ENCODE measurements at places on chromosomes 12 and 14.

- no peak for DNase-seq
Observed at GRCh38 chr12:76866726-76867125, 12.1 kb downstream of the CSRP2 start.

DNA sequence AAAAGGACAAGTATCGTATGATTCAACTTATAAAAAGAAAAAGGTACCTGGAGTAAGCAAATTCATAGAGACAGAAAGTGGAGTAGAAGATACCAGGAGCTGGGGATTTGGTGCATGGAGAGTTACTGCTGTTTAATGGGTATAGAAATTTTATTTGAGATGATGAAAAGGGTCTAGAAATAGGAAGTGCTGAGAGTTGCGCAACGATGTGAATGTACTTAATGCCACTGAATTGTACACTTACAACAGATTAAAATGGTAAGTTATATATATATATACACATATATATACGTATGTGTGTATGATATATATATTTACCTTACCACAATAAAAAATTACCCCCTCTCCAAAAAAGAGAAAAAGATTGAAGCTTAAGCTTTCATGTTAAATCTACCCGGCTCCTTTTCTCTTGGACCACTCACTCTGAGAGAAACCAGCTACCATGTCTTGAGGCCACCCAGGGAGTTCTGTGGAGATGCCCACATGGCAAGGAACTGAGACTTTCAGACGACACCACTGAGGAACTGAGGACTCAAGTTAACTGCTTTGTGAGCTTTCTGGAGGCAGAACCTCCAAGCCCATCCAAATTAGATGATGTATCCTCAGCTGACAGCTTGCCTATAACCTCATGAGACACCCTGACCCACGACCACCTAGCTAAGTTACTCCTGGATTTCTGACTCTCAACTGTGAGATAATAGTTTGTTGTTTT is 130.0 kb upstream of the BTG1 start:
- no peak for DNase-seq

DNA sequence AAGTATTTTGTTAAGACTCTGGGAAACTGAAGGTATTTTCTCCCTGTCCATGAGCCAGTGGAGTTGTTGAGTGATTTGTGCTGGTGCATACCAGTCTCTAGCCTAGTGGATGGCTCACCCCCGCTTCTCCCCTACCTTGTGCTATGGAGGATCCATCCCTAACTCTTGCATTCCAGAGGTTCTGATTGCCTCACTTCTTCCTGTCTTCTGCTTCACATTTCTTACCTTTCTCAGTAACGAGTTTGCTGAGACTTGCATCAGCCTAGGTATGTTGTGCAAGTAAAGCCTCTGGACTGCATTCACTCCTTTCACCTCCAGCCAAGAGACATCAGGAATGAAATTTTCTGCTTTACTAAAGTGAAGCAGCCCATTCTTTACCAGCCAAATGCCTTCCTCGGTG is 391.6 kb downstream of the ZFP36L1 start:
- peak; percentile 49 for DNase-seq

GRCh38 chr12:127044836-127045235 is 1222.1 kb upstream of the TMEM132C start:
- DNase-seq: no peak

DNA sequence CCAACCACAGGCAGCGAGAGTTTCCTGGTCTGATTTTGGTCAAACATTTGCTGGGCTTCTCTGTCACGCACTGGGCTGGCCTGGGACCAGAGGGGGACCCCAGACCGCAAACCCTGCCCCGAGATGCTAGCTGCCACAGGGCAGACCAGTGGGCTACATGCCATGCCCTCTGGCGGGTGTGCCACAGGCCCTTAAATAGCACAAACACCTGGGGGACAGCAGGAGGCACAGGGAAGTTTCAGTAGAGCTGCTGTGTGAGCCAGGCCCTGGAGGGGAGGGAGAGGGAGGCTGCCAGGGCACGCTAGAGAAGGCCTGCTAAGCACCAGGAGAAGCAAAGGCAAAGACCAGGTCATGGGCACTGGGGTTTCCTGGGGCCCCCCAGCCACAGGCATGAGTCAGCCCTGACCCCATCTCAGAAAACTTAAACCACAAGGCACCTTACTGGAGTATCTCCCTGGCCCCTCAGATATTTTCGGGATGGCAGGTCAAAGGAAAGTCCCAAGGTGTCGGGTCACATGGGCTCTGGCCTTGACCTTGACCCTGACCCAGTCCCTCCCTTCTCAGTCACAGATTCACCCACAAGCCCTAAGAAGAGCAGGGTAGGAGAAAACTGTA is 29.2 kb downstream of the ITPK1 start:
- DNase-seq: no peak

DNA sequence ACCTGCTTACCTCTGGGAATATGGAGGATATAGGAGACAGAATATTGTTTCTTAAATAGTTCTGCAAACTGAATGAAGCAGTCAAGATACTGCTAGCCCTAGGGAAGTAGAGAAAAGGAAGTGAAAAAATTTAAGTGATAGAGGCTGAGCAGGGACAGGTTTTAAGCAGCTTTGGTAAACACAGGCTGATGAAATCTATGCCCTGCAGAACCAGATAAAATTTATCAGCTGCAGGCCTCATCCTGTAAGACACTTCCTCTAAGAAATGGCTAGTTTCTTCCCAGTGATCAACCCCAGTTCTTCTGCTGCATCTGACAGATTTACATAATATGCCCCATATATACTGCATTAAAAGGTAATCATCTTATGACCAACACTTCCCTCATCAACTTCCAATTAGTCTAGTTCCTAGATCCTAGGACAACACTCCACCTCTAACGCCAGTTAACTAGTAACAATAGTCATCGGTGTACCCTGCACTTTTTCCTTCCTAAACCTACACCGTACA is 1.3 kb upstream of the ESYT1 start:
- no peak for DNase-seq

DNA sequence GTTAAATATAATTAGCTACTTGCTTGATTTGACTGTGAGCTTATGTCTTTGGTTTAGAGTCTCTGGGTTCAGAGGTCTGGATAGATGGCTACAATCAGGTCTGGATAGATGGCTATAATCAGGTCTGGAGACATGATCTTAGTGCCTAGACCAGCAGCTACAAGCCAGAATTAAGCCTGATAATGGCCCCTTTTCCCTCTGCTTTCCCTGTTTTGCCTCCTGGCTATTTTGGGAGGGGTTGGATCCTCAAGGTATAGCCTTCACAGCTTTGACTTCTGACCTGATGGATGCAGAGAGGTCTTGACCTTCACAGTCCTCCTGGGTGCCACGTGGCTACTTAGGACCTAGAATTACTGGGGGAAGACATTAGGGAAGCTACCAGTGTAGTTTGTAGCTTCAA is 877.7 kb downstream of the GALC start:
- no peak for DNase-seq

- no peak for DNase-seq
Observed at GRCh38 chr12:65392491-65392890, 114.0 kb downstream of the MSRB3 start.

- no peak for DNase-seq
Observed at GRCh38 chr14:68594737-68595380, 198.0 kb downstream of the ZFP36L1 start.

DNA sequence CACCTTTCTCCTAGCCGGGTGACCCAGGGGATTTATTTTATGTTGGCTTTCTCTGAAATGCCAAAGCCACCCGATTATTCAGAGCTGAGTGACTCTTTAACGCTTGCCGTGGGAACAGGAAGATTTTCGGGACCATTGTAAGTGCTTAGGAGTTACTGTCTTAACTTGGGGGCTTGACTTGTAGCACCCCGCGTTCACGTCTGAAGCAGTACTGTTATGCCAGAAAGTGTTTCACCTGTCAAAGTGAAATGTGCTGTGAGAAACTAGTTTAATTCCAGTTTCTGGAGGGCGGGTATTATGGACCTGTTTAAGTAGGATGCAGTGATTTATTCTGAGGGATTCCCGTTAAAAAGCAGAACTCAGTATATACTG is 218 bp downstream of the LYSET start:
- no peak for DNase-seq

DNA sequence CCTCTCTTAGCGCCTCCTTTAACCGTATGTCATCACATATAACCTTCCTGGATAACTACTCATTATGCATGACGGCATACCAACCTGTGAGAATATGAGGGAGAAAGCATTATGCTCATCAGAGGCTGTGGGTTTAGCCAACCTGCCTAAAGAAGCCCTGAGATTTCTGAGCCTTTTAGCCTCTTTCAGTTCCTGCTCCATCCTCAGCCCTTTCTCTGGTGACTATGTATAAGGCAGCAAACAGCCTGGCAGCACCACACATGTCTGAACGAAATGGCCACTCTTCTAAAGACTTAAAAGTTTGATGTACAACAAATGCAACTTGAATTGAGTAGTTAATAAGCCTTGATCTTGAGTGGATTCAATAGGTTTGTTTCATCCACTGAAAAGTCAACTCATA is 64.8 kb upstream of the SOX5 start:
- DNase-seq: no peak

- no peak for DNase-seq
Observed at GRCh38 chr14:66955159-66955558, 234.1 kb upstream of the GARIN2 start.

DNA sequence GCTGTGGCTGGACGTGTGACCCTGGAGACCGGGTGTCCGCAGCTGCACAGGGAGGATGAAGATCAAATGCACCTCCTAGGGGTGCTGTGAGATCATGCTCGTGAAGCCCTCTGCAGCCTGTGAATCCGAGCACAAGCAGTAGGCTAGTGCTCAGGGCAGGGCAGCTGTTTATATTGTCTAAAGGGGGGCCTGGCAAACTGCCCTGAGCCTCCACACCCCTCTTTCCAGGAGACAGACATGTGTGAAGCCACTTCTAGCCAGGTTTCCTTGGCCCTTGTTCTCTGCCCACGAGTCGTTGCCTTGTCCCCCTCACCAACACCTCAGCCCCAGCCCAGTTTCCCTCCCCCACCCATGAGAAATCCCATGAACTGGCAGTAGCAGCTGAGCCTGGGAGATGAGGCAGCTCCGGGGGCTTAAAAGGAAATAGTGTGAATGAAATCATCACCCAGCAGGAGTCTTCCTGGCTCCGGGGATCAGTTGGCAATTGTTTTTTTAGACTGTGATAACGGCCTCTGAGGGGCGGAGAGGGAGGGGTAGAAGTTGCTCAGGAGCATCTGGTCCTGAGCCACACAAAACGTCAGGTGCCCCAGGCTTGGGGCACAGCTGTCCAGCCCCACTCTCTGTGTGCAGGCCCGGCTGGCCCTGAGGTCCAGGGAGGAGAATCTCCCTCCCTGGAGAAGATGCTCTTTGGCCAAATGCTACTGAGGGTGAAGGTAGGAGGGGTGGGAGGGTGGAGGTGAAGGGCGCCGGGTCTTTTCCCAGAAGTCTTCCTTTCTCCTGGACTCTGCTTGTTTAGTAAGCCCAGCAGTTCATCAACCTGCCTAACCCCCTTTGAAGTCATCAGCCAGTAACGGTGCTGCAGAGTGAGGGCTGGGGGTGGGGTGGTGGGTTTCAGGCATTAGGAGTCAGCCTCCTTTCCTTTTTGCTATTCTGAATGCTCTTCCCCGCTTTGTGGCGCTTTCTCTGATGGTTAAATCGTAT is 4.0 kb downstream of the FGF6 start:
- DNase-seq: no peak

- no peak for DNase-seq
Observed at GRCh38 chr14:68373847-68374444, 418.9 kb downstream of the ZFP36L1 start.

- no peak for DNase-seq
Observed at GRCh38 chr14:95157048-95157326, 342 bp downstream of the DICER1 start.

- DNase-seq: no peak
Observed at GRCh38 chr14:106518054-106518943, 991.9 kb downstream of the TMEM121 start.

- no peak for DNase-seq
Observed at GRCh38 chr14:76015668-76016067, 30.1 kb downstream of the IFT43 start.

GRCh38 chr12:14278294-14278953 is 87.1 kb upstream of the ATF7IP start:
- no peak for DNase-seq

- DNase-seq: no peak
Observed at GRCh38 chr12:46904406-46905238, 78.8 kb upstream of the SLC38A4 start.

Measured in RWPE1 (cell line).